Hypothalamus (tissue), 51 donors: ENCODE measurements at places on chromosomes 3 and 15.

GRCh38 chr15:100114100-100114499, 227.7 kb downstream of the ADAMTS17 start:
- DNase-seq = no peak

GRCh38 chr15:92163641-92164040, 230.0 kb upstream of the ST8SIA2 start:
- DNase-seq = no peak

DNA sequence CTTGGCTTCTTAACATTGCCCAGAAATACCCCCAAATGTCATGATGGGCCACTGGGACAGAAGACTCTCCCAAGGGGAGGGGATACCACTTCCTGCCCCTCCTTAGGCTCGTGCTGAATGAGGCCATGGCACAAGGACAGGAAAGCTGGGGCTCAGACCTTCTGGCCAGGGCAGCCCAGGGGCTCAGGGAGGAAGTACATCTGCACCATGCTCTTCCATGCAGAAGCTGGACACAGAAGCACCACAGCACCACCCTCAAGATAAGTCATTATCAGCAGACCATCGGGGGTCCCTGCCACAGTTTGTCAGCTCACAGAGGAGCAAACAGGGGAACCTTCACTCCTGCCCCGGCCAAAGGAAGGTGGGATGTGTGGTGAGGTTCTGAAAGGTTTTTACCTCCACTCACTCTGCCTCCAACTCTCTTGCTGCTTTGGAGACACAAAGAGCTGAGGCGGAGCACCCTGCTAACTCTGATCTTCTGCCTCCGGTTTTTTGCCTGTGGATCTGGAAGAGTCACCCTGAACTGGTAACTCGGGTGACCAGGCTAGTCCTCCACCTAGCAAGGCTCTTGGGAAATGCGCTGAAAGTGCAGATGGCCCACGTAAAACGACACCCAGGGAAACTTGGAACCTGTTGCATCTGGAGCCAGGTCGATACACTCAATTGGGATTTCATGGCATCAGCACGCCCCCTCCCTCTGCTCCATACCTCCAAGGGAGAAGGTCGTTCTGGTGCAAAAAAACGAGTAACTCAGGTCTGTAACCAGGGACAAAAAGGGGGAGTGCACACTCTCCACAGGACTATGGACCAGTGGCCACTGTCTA, 8.3 kb downstream of the BMF start:
- no peak for DNase-seq

- DNase-seq = no peak
These were observed 7.4 kb upstream of the LRRFIP2 start for GRCh38 chr3:37181756-37182155.

DNA sequence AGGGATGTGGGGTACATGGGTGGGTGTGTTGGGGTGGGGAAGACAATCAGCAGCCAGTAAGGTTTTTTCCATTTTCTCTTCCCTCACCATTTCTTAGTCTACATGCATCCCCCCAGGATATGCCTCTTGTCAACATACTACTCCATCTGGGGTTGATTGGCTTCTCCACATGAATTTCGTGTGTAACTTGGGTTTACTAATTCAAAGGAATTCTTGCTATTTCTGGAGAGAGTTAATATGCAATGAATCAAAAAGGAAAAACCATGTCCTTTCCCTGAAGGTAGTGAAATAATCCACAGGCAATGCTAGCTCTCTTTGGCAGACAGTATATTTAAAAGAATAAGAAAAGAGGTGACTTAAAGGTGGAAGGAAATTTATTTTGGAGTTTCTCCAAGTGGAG, 198.4 kb downstream of the EBLN2 start:
- DNase-seq = no peak

DNA sequence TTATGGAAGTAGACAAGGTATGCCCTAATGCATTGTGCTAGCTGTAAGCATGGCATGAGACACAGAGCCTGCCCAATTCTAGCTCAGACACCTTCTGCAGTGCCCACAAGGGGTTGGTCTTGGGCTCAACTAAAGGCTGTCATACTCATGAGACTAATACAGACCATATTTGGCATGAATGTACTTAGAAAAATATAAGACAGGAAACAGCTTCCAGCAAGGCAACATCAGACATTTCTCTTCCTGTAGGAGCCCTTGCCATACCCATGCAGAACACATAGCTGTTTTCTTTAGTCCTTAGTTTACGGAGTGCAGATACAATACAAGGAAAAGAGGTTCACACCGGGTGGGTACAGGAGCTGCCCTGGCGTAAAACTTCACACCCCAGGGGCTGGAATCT, 30.5 kb upstream of the NR1I2 start:
- no peak for DNase-seq

GRCh38 chr3:16697443-16698147, 92.4 kb upstream of the DAZL start:
- no peak for DNase-seq

GRCh38 chr15:37981775-37982174, 47.3 kb downstream of the TMCO5A start:
- no peak for DNase-seq

DNA sequence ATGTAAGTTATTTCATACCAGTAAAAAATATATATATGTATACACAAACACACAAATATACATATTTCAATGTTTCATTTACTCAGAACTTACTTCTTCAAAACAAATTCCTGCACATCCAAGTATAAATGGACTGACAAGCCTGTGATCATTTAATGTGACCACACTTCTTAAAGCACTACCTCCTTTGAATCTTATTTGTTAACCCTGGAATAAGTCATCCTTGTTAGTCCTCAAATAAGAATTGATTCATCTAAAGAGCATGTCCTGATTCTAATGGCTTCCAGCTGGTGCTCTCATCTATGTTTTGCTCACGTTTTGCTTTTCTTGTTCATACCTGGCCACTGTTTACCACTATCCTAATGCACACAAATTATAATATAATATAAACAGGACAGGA, 103.9 kb upstream of the UBP1 start:
- DNase-seq = no peak

DNA sequence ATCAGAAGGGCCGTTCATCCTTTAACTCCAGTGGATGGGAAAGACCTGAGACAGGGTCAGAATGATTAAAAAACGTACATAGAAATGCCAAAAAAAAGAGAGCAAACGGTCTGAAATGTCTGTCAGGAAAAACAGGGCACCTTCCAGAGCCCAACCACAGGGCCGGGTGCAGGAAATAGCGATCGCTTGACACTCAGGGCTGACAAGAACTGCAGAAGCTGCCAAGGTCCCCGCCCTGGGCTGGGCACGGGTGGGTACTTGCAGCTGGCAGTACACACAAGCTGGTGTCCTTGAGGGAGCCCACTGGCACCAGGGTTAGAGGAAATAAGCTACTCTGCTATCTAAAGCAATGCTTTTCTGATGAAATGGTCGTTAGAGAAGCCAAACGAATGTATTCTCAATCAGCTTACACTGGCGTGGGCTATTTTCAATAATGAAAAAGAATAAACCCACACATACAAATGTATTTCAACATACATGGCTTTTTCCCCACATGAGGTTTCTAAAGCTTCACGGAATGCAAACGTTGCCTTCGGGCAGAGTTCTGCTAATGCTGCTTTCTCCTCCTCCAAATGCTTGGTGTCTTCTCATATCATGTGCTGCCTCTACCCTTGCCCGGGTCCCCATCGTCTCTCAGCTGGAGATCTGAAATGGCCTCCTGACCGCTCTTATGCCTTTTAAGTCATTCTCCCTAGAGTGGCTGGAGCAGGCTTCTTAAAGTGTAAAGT, 15.6 kb downstream of the FRMD4B start:
- DNase-seq = no peak

DNA sequence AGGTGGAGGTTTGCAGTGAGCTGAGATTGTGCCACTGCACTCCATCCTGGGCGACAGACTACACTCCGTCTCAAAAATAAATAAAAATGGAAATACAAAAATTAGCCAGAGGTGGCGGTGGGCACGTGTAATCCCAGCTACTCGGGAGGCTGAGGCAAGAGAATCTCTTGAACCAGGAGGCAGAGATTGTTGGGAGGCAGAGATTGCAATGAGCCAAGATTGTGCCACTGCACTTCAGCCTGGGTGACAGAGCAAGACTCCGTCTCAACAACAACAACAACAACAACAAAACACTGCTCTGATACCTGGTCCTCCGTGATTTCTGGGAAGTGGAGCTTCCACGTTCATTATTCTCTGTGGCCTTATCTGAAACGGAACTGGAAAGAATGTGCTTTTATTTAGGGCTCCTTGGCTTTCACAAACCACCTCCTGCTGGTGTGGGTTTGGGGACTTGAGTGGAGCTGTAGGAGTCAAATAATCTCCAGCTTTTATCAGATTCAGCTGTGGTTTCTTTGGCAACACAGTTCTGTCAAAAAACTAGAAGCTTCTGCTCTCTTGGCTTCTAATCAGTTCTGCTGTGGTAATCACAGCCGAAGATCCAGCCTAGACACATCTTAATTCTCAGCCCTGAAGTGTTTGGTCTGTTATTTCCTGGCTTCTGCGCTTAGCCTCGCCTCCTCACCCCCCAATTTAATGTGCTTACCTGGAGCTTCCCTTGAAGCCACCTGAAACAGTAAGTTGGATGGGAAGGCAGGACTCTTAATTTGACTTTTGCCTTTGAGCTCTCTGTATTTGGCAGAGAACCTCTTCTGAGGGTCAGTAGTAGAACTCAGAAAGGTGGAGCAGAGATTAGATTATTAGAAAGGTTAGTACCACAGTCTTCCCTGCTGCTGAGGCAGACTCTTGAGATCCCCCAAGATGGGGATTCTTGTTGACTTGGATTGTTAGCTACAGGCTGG, 21.4 kb downstream of the IRAK2 start:
- no peak for DNase-seq

- DNase-seq = no peak
These were observed 20.1 kb downstream of the SPTBN5 start for GRCh38 chr15:41873711-41874110.

DNA sequence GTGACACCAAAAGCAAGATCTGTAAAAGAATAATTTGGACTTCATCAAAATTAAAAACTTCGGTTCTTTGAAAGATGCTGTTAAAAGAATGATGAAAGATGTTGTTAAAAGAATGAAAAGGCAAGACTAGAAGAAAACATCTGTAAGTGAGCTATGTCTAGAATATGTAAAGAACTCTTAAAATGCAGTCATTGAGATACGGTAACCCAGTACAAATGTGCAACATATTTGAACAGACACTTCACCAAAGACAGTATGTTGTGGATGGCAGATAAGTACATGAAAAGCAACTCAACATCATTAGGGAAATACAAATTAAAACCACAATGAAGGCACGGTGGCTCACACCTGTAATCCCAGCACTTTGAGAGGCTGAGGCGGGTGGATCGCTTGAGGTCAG, 139.5 kb downstream of the LRIG1 start:
- no peak for DNase-seq

GRCh38 chr3:24379936-24380335, 114.7 kb downstream of the THRB start:
- no peak for DNase-seq

GRCh38 chr3:129418041-129418973, 10.1 kb downstream of the EFCAB12 start:
- no peak for DNase-seq

DNA sequence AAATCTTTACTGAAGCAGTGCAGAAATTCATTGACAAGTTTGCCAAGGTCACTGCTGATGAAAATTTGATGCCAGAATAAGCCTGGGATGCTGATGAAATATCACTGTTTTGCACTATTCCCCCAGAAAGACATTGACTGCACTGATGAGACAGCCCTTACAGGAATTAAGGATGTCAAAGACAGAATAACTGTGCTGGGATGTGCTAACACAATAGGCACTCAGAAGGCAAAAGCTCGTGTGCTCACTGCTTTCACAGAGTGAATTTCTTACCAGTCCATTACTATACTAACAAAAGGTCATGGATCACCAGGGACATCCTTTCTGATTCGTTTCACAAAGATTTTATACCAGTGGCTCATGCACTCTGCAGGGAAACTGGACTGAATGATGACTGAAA, 69.4 kb downstream of the MCF2L2 start:
- DNase-seq = no peak
